ENCODE measurements at places on chromosomes 12 and 14.
A peak's percentile ranks its signal among the peaks of the same experiment; 100 is the strongest.

GRCh38 chr12:111759271-111759670, 7.5 kb upstream of the ALDH2 start:
- no peak for DNase-seq

- no peak for DNase-seq
Measured at GRCh38 chr12:99119943-99120342, 474.9 kb downstream of the APAF1 start.

- DNase-seq, result no peak
Measured at GRCh38 chr14:65424531-65424930, 12.0 kb downstream of the FUT8 start.

- DNase-seq, result no peak
Measured at GRCh38 chr14:32494609-32495434, 165.7 kb downstream of the AKAP6 start.

DNA sequence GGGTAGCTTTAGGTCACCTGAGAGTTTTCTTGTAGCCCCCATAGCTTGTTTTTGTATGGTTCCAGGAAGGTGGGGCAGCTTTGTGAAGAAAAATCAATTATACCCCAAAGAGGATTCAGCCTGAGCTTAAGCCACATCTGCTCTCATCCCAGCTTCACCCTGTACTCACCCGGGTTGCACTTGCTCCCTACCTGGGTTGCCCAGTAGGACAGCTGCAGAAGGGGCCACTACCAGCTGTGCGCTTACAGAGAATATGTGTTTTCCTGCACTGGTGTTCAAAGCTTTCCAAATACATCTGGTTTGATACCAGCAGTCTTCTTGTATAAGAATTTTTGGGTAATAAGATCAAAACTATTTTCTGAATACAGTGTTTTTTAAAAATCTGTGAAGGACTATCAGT, 3.0 kb upstream of the SLC38A1 start:
- DNase-seq, result no peak

DNA sequence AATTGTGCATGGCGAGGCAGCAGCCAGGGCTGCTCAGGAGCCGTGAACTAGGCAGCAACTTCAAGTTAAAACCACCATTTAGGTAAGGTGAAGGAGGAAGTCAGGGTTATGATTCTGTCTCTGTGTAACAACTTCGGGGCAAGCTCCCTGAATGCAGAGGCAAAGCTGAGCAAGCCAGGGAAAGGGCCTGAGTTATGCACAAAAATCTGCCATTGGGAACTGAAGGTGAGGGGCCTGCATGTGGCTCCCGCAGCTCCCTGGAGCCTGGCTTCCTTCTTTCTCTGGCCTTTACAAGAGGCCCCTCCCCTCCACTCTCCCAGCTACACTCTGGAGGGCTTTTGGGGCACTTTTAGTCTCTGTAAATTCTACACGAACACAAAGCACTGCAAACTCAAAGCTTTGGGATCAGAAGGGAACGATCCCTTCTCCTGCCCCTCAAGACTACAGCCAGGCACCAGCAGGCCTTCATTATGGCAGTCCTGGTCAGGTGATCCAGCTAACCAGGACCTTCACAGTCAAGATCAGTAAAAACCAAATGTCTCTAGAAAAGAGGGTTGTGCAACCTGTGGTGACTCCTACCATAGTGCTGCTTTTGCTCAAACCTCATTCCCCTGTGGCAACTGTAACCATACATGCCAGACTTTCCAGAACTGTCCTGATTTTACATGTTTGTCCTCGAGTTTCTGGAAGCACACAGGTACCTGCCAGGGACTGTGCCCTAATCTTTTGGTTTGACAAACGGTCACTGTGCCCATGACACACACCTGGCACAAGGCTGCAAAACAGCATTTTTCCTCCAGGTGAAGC, 67.2 kb upstream of the PTGR2 start:
- DNase-seq, result no peak

GRCh38 chr12:5293773-5294172, 138.1 kb upstream of the NTF3 start:
- DNase-seq, result no peak

DNA sequence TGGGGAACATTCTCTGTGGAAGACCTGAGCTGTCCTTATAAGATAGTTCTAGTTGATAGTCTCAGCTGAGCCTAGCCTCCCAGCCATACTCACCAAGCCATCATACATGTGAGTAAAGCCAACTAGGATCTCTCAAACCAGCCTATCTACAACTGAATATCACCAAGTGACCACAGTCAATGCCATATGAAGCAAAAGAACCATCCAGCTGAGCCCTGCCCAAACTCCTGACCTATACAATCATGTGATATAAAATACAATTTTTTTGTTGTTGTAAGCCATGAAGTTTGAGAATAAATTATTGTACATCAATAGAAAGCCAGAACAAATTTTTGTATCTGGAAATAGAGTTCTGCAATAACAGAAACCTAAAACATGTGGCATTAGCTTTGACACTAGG, 118.3 kb downstream of the SLC25A21 start:
- DNase-seq, result no peak

- no peak for DNase-seq
Measured at GRCh38 chr12:57047981-57048380, 1.9 kb downstream of the MYO1A start.

- no peak for DNase-seq
Measured at GRCh38 chr12:28506271-28506670, 316.0 kb downstream of the CCDC91 start.

DNA sequence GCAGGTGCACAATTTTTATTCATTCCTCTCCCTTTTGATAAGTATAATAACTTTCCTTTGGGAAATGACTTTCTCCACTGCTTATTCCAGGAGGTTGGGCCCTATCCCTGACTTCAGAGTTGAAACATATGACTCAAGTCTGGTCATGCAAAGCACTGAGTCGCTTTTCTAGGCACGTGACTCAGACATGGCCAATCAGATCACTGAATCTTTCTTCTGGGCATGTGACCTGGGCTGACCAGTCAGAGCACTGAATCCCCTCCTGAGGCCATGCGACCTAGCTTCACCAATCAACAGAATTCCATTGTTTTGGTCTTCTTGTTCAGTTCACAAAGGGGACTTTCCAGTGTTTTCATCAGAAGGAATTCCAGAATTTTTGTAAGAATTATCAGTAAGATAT, 377.1 kb upstream of the KITLG start:
- no peak for DNase-seq

DNA sequence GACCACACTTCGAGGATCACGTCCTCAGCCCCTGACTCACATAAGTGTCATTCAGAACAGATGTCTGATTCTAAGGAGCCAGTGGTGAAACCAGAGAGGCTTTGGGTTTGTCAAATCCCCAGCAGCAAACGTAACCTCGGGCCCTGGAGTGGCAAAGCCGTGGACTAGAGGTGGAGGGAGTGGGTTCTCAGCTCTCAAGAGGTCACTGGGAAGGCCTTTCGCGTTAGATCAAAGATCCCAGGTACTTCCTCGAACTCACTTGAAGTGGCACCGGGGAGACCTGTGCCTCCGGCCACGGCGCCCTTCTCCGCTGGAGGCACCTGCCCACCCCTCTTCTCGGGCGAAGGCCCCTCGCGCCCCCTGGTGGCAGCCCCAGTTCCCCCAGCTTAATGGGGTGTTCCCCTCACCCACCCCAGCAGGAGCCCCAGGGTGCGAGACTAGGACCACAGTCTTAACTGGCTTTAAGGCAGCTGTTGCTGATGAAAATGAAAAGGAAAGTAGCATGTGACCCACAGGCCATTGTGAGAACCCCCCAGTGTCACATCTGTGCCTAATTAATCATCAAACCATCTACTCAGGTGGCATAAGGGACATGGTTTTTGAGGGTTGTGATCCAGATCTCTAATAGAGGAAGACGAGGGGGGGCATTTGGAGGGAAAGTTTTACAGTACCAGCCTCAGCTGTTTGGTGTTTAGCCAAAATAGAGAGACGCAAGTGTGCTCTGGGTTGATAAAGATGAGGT, 672 bp upstream of the ESR2 start:
- peak; percentile 95 for DNase-seq

GRCh38 chr12:14442221-14442881, 76.9 kb downstream of the ATF7IP start:
- no peak for DNase-seq

DNA sequence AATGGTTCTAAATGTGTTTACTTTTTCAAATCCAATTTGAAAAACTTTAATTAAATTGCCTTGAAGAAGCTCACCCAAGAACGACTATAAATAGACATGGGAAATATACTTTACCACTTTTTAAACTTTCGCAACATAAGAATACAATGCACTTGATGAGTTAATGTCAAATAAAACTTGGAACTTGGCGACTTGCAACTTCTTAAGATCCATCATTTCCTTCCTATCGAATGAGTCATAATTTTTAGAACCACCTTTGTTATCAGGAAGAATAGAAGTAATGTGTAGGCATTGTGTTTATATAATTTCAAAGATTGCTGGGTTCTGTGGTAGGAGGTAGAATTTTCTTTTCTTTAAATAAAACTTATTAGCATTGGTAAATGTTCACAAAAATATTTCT, 1417.4 kb upstream of the FLRT2 start:
- DNase-seq, result no peak

DNA sequence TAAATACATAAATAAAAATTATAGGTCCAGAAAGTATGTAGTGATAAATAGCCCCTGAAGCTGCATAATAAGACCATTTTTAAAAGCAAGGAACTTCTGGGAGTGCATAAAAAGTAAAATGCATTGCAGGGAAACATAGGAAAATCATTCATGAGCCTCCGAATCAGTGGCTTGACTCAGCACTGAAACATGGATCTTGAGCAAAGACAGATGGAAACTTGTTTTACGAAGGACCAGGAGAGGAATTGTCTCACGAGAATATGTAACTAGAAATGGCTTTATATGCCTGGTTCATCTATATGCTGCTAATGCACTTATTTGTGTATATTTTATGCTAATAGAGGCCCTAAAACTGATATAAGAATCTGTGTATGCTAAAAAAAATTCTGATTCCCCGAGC, 14.7 kb downstream of the TMEM30B start:
- DNase-seq, result no peak

DNA sequence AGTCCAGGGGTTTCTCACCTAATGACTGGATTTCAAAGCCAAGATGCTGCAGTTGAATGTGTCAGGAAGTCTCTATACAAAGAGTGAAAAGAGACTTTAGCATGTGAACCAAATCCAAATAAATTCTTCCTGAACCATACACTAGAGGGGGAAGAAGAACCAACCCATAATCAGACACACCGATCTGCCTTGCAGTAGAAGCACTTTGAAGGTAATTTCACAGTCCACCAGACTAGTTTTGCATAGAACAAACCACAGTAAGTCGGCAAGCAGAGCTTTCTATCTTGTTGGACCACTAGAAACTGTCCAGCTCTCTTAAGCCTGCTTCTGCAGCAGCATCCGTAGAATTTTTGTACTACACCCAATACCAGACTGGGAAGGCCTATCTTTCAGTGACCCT, 39.3 kb downstream of the FIGNL2 start:
- no peak for DNase-seq

- no peak for DNase-seq
Measured at GRCh38 chr12:65229441-65229840, 49.0 kb upstream of the MSRB3 start.

DNA sequence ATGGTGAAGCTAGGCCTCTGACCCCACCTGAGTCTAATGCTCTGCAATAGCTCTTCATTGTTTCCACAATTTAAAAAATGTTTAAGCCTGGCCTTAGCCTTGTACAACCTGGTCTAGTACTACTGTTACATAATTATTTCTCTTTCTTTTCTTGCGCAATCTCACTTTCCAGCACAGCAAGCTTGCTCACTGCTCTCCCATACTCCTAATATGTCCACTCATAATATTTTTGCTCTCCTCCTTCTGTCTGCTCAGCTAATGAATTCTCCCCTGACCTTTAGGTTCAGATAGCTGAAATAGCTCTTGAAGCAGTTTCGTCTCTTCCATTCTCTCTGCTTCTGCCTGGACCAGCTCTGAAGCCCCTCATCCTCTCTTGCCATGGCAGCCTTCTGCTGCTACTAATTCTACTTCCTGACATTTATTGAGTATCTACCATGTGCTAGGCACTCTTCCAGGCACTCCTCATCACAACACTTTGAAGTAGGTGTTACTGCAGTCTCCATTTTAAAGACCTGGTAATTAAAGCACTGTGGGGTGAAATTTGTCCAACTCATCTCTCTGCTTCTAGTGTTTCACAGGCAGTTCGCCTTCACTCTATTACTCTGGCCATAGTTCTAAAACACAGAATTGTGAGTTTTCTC, 2.8 kb upstream of the SLC48A1 start:
- no peak for DNase-seq

GRCh38 chr12:118472940-118473339, 96.6 kb downstream of the SUDS3 start:
- no peak for DNase-seq

- no peak for DNase-seq
Measured at GRCh38 chr12:116665666-116666304, 72.1 kb downstream of the SPRING1 start.

GRCh38 chr12:31246470-31246850, 79.5 kb downstream of the SINHCAF start:
- DNase-seq, result no peak

GRCh38 chr12:102958073-102958829, 777 bp downstream of the ASCL1 start:
- peak; percentile 29 for DNase-seq

GRCh38 chr12:83477696-83478095, 791.0 kb downstream of the TMTC2 start:
- no peak for DNase-seq

GRCh38 chr14:101496776-101497683, 64.3 kb upstream of the DIO3 start:
- DNase-seq, result no peak

DNA sequence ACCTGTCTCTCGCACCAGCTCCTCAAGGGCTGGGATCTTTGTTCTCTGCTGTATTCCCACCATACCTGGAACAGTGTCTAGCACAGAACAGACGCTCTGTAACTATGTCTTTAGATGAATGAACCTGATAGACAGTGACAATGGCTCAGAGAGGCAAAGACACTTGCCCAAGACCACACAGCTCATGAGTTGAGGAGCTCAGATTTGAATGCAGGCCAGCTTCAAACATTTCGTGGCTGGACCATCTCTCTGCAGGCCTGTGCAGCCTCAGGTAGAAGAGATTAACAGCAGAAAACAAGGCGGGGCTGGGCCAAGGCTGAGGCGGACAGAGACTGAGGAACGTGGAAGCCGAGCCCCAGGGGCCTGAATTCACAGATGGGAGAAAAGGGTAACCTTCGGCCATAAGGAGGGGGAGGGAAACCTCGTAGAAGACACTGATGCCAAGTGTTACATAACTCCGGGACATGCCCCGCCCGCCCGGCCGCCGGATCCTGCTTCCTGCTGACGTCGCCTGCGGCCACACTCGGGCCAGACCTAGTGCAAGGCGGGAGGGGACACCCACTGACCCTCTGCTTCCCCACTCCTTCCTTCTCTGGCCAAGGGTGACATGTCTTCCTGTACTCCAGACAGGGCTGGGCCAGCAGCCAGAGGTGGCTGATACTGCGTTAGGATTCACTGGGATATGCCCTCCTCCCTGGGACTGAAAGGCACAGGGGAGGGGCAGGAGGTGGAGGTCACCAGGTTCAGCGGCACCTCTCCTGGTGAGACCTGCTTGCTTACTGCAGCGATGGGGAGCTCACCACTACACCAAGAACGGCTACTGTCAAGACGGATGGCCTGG, 86.8 kb downstream of the RFLNA start:
- DNase-seq, result no peak

Data from activated naive CD8-positive, alpha-beta T cell treated with anti-CD3 and anti-CD28 coated beads, Interleukin-2, amount 50 U/mL, for 24 hours (primary cell).